Ureter (tissue), 1 donor: ENCODE measurements at places on chromosomes 5 and 9.

GRCh38 chr5:132065351-132065937, 5.0 kb downstream of the IL3 start:
- DNase-seq: no peak

DNA sequence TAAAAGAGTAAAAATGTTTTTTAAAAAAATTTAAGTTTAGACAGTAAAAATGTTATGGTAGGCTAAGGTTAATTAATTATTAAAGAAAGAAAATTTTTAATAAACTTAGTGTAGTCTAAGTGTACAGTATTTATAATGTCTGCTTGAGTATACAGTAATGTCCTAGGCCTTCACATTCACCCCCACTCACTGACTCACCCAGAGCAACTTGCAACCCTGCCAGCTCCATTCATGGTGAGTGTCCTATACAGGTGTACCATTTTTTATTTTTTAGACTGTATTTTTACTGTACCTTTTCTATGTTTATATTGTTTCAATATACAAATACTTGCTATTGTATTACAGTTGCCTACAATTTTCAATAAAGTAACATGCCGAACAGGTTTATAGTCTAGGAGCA, 234.1 kb downstream of the AUH start:
- no peak for DNase-seq

GRCh38 chr5:158990979-158991775, 108.5 kb downstream of the EBF1 start:
- no peak for DNase-seq

- DNase-seq: no peak
Measured at GRCh38 chr9:13791816-13792215, 512.3 kb upstream of the MPDZ start.

- no peak for DNase-seq
Measured at GRCh38 chr9:112203536-112203935, 28.4 kb upstream of the SUSD1 start.

DNA sequence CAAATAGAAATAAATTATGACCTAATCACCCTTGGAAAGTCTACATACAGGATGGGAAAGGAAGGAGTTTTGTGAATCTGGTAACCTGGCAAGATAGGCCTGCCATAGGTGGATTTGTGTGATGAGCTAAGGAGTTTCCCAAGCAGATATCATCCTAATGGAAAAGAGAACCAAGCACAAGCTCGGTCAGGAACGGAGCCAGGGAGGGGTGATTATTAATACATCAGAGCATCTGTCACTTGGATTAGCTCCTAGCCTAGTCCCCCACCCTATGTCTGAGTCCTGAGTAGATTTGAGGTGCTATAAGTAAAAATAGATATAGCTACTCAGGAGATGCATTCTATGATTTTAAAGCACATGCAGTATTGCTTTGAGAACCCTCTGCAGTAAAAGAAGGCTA, 57.3 kb upstream of the SMARCA2 start:
- no peak for DNase-seq

- DNase-seq: no peak
Measured at GRCh38 chr5:9401786-9402472, 143.9 kb downstream of the SEMA5A start.

- DNase-seq: no peak
Measured at GRCh38 chr9:5361326-5362010, 21.8 kb upstream of the RLN1 start.

GRCh38 chr9:108270051-108270450, 585.7 kb downstream of the ACTL7B start:
- no peak for DNase-seq

GRCh38 chr9:72141484-72141883, 7.8 kb upstream of the GDA start:
- DNase-seq: no peak

DNA sequence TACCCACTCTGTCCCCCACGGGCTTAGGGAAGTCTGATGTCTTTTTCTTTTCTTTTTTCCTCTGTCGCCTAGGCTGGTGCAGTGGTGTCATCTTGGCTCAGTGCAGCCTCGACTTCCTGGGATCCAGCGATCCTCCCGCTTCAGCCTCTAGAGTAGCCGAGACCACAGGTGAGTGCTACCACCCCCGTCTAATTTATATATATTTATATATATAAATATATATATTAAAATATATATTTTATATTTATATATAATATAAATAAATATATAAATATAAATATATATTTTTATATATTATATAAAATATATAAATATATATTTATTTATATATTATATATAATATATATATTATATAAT, 3.3 kb upstream of the ANXA2R start:
- no peak for DNase-seq

GRCh38 chr5:74540622-74541021, 99.9 kb downstream of the ENC1 start:
- no peak for DNase-seq

GRCh38 chr9:104779334-104779733, 15.4 kb downstream of the NIPSNAP3B start:
- no peak for DNase-seq
